ENCODE measurements at places on chromosomes 11 and 22.
A peak's percentile ranks its signal among the peaks of the same experiment; 100 is the strongest.

DNA sequence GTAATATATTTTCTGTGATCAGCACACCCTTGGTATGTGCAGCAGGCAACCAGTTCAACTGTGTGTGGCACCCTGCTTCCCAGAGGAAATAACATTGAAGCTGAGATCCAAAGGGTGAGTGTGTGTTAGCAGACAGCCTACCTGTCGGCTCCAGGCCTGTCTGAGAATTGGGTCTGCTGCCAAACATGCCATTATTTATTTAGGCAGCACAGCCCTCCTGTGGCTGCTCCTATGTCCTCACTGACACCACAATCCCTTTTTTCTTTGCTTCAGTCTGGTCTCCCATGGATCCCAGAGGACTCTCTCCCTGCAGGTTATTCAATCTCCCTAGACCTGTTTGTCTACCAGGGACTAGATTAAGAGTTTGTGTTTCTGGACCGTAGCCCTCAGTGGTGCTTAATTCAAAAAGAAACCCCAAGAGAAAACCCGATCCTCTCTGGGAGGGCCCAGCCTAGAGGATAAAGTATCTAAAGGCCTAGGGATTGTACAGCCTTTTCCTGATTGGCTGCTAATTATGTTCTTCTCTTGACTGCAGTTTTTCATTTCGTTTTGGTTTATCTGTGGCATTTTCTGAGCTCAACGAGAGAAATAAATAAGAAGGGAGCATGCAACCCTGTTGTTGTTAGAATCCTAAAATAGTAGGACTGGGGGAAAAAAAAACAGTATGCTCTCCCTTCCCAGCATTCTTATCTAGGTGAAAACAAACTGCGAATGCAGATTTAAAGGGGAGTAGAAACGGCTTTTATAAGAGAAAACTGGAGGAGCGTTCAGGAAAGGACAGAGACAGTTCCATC lies 24.1 kb downstream of the KCNE3 start:
- DNase-seq, result no peak

DNA sequence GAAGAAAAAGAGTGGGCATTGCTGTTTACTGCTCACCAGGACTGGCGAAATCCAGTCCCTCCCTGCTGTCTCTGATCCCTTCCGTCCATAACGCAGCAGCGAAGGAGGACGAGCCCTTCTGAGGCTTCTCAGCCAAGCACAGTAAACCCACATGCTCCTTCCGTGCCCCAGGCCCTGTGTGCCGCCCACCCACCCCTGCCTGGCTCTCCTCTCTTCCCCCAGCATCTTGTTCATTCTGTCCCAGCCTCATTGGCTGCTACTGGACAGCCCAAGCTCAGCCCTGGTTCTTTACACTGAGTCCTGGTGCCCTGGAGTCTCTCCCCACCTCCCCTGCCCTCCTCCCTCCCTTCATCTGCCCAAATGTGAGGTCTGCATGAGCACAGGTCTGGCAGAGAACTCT lies 559.7 kb downstream of the BRD1 start:
- DNase-seq, result no peak

DNA sequence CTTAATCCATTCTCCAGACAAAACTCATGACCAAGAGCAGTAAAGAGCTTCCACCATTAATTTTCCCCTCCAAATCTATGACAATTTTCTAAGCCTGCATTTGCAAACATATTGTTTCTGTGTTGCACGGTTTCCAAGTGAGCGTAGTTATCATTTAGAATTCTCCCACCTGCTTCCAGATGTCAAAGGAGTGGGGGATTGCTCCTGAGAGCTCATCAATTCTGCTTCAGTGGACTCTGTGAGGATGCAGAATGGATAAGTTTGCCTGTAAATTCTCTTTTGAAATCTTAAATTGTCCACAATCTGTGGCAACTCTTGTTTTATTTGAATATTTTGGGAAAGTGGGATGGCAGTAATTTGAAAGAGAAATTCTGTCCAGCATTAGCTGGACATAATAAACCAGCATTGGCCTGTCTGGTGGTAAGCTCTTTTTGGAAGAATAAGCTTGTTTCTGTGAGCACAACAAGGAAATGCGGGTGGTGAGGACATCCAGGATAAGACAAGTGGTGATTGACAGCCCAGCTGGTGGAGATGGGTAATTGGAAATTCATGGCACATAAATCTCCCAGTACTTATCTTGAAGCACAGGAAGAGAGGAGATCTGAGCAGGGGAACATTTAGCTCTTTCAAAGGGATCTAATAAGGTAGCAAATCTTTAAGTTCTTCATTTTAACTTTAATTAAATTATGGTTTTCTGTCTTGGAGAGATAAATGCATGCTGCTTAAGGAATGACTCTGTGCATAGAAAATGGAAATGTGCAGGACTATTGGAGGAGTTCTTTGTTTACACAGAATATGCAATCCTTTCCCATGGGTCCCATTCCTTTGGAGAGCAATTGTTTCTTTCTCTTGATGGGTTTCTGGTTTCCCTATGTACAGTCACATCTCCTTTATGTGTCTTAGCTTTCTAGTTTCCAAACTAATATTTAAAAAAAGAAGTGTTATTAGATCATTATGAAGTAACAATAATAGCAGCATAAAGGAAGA lies 73.2 kb downstream of the FAT3 start:
- DNase-seq, result no peak

DNA sequence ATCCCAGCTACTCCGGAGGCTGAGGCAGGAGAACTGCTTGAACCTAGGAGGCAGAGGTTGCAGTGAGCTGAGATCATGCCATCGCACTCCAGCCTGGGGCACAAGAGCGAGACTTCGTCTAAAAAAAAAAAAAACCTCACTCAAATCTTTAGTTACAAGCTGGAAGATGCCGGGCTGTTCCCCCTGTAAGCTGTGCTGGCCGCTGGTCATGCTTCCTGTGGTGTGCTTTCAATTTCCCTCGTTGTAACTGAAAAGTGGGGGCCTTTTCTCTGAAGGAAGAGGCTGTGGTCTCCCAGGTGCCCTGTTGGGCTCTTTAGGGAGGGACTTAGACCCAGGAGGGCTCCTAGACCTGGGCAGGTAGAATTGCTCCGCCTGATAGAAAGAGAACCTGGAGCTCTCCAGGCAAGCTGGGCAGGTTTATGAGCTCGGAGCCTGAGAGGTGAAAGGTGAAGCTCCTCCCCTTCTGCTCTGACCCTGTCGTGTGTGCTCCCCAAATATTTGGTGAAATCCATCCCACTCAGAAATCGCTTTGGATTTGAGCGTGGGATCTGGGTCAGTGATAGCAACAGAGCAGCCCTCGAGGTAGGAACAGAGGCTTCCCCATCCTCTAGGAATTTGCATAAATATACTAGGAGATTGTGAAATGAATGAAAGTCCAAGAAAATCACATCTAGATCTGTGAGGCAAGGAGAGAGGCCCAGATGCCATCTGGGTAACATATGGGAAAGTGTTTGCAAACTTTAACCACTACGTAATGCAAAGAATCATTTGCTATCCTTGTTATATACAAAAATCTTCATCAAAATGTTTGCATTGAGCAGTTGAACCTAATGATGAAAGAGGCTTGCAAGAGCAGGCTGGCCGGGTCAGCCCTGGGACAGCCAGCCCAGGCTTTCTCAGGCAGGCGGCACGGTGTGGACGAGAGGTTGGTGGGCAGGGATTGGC lies 154.3 kb downstream of the FBXO7 start:
- peak; percentile 85 for DNase-seq

DNA sequence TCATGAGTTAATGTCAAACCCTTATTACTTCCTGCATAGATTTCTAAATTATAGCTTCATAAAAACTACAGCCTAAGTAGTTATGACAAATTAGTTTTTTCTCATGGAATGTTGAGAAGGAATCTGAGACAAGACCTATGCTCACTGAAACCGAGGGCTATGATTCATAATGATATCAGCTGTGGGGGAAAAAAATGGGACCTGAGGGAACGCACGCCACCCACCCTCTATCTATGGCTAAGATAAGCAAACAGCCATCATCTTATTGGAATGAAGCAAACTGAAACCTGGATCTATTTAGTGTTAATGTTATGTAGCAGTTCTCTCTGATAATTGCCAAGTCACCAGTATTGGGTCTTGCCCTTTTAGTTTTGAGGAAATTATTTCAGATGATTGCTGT lies 906.9 kb upstream of the RAG2 start:
- no peak for DNase-seq

DNA sequence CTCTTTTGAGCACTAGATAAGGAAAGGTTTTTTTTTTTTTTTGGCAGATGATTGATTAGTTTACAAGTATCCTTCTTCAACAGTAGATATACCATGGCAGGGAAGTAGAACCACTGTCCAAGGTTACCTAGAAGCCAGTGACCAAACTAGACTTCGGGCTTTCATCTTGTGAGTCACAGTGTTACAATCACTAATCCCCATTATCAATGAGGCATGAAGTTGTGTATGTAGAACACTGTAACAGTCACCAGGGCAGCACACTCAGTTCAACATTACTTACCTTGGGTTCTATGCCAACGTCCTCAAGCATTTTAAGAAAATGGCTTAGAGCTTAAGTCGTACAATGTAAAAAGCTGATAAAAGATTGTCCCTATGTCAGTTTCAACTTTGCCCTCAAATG lies 430.9 kb downstream of the ETS1 start:
- DNase-seq, result no peak

DNA sequence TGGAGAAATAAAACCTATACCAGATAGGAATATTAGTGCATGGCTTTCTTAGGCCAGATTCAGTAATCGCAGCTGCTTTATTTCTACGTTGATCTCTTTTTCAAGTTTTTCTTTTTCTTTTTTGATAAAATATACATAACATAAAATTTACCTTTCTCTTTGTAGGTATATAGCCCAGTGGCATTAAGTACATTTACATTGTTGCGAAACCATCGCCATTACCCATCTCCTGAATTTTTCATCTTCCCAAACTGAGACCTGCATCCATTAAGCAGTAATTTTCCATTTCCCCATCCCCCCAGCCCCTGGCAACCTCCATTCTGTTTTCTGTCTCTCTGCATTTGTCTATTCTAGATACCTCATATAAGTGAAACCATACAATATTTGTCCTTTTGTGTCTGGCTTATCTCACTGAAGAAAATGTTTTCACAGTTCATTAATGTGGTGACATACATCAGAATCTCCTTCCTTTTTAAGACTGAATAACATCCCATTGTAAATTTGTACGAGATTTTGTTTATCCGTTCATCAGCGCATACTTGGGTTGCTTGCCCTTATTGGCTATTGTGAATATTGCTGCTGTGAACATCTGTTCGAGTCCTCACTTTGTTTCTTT lies 41.4 kb downstream of the PANX1 start:
- no peak for DNase-seq

- no peak for DNase-seq
Measured at GRCh38 chr11:60875366-60876167, 8.2 kb downstream of the ZP1 start.
